ENCODE measurements at places on chromosomes 7 and 10. TPM values are rescaled to one million over a fixed set of nuclear protein-coding genes. Genes with fewer than 3 reads are reported as not detected.

MLXIPL gene
- total RNA-seq: not detected

DNA sequence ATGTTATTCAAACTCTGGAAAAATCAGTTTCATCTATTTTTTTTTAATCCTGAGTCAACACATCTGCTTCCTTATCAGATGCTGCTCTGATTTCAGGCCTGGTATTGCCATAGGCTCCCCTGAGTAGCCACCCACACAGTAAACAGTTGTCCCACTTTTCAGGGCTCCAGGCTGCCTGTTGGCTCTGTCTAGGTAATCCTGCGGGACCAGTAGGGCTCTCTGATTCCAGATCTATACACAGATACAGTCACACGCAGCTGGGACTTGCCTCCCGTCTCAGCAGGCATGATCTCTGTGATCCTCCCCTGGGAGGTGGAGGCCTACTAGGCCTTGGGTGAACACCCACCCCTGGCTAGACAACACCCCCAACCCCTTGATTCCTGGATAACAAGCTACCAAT is 206.1 kb downstream of the CREB5 start:
- no peak overlapping the region for H3K4me3 ChIP-seq
- H3K27me3 ChIP-seq: no peaks in the 10 kb centered on the region
- H3K27ac ChIP-seq: no peak overlapping the region
- peaks cover 27% of the 10 kb centered on the region for H3K4me1 ChIP-seq
- no peak for DNase-seq
- H3K36me3 ChIP-seq: no peaks in the 10 kb centered on the region

DNA sequence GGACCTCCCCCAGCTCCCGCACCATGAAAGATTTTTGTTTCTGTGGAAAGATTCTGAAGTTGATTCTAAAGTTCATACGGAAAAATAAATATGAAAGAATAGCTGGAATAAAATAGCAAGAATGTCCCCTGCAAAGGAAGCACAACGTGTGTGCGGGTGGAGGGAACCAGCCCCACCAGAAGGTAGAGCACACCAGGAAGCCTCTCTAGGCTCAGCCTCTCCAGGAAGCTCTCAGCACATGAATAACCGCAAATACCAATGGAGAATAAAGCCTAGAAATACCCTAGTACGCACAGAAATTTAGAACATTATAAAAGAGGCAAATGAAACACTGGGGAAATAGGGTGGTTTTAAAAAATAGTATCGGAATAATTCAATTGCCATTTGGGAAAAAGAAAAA is 24.6 kb upstream of the FAM170B start:
- no peak overlapping the region for H3K4me3 ChIP-seq
- no peaks in the 10 kb centered on the region for H3K4me1 ChIP-seq
- DNase-seq: no peak
- H3K27me3 ChIP-seq: peaks cover 25% of the 10 kb centered on the region
- no peak overlapping the region for H3K27ac ChIP-seq
- H3K36me3 ChIP-seq: no peaks in the 10 kb centered on the region

IGFBP3 gene
- total RNA-seq: 1,748 TPM

GRCh38 chr7:117682681-117683385 is 190.4 kb downstream of the CTTNBP2 start:
- H3K27me3 ChIP-seq: peaks cover 8% of the 10 kb centered on the region
- no peak for DNase-seq
- H3K36me3 ChIP-seq: no peaks in the 10 kb centered on the region
- no peak overlapping the region for H3K27ac ChIP-seq
- H3K4me1 ChIP-seq: no peaks in the 10 kb centered on the region

NRAP gene
- total RNA-seq: not detected

DNA sequence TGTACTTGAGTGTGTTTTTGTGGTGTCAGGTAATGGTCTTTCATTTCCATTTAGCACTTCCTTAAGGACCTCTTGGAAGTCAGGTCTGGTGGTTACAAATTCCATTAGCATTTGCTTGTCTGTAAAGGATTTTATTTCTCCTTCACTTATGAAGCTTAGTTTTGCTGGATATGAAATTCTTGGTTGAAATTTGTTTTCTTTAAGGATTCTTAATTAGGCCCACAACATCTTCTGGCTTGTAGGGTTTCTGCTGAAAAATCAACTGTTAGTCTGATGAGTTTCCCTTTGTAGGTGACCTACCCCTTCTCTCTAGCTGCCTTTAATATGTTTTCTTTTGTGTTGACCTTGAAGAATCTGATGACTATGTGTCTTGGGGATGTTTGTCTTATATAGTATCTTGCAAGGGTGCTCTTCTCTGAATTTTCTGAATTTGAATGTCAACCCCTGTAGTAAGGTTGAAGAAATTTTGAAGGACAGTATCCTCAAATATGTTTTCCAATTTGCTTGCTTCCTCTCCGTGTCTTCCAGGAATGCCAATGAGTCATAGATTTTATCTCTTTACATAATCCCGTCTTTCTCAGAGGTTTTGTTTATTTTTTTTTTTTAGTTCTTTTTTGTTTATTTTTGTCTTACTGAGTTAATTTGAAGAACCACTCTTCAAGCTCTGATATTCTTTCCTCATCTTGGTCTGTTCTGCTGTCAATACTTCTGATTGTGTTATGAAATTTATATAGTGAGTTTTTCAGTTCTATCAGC is 70.2 kb downstream of the SLC39A12 start:
- no peak overlapping the region for H3K27ac ChIP-seq
- peaks cover 8% of the 10 kb centered on the region for H3K36me3 ChIP-seq
- no peaks in the 10 kb centered on the region for H3K4me1 ChIP-seq
